ENCODE measurements at places on chromosomes 5 and 9. TPM values are rescaled to one million over a fixed set of nuclear protein-coding genes. Genes with fewer than 3 reads are reported as not detected.

DNA sequence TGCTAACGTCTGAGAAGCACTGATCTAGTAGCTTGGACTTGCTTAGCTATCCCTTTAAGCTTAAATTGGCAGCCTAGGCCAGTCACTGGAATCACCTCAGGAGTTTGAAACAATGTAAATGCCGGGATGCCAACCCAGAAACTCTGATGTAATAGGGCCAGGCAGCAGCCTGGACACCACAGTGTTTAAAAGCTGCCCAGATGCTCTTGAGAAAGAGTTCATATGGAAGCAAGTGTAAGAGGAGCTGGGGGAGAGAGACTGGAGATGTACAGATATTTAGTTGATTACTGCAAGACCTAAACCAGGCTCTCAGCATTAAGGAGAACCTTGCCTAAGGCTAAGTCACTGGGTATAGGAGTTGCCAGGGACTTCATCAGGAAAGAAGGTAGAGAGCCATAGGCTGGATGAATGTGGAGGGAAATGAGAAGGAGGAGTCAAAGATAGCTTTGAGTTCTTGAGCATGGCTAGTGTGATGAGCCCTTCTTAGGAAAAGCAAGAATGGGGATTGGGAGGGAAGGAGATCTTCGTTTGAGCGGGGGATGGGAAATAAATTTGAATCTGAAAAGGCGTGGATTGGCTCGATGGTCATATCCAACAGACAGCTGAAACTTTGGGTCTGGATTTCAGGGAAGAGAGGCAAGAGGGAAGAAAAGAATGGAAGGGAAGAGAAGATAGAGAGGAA lies 392.9 kb upstream of the WWC1 start:
- DNase-seq = no peak
- H3K27me3 ChIP-seq = no peaks in the 10 kb centered on the region
- H3K4me3 ChIP-seq = no peak overlapping the region

- H3K27ac ChIP-seq = no peak overlapping the region
- no peak for DNase-seq
- H3K4me1 ChIP-seq = no peaks in the 10 kb centered on the region
- H3K4me3 ChIP-seq = no peak overlapping the region
These were observed 8.6 kb downstream of the ADAM19 start for GRCh38 chr5:157566902-157567489.

GRCh38 chr5:88552426-88552825 lies 283.8 kb upstream of the TMEM161B start:
- H3K27ac ChIP-seq = no peak overlapping the region
- H3K27me3 ChIP-seq = peaks cover 3% of the 10 kb centered on the region
- no peaks in the 10 kb centered on the region for H3K4me1 ChIP-seq
- DNase-seq = no peak
- no peaks in the 10 kb centered on the region for H3K36me3 ChIP-seq

DNA sequence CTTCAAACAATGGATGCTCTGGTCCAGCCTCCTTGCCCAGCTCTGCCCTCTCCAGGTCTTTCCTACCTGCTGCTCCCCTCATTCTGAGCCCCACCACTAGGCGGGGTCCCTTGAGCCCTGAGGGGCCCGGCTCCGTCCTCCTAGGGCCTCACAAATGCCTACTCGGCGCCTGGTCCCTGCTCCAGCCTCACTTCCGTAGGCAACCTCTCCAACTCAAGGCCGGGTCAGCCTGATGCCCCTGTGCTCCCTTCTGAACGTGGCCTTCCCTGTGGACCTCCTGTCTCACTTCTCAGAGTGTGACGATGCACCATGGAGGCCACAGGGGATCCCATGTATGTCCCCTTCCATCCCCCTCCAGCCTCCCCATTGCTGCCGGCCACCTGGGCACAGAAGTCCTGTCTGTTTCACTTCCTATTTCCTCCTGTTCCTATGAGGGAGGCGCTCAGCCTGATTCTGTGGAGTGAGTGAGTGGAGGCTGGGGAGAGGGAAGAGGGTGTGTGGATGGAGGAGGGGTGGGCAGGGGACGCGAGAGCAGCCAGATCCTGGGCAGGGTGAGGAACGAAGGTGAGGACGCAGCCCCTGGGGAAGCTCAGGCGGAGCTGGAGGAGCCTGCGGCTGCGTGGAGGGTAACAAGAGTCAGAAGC lies 127.2 kb upstream of the FAM120A start:
- H3K36me3 ChIP-seq = peaks cover 5% of the 10 kb centered on the region
- peak; percentile 52 for DNase-seq
- H3K4me3 ChIP-seq = no peak overlapping the region
- H3K27me3 ChIP-seq = no peaks in the 10 kb centered on the region

DNA sequence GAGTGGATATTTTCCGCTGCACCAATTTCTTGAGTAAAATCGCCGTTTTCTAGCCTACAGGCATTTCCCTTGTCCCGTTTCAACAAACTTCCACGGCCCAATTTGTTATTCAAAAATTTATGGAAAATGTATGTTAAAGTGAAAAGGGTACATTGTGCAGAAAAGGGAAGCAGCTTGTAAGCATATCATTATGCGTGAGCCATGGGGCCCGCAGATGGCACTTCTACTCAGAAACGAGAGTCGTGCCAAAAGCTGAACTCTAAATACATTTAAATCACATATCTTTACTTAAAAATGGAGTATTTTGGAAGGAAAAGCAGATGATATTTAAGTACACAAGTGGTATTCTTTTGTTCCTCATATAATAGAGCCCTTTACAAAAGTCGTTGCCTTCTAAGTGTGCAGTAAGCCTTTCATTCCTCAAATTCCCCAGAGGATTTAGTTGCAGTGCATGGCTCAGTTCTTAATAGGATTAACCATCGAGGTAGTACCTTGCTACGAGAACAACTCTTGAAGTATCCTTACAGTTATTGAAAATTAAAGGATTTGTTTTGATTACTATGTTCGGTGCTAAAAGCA lies 1227.2 kb upstream of the WWC1 start:
- H3K36me3 ChIP-seq = no peaks in the 10 kb centered on the region
- H3K27ac ChIP-seq = no peak overlapping the region
- H3K27me3 ChIP-seq = no peaks in the 10 kb centered on the region
- H3K4me1 ChIP-seq = no peaks in the 10 kb centered on the region

GRCh38 chr9:22244139-22245011 lies 202.2 kb upstream of the DMRTA1 start:
- no peak for DNase-seq
- no peaks in the 10 kb centered on the region for H3K4me1 ChIP-seq
- no peaks in the 10 kb centered on the region for H3K27me3 ChIP-seq
- H3K27ac ChIP-seq = no peak overlapping the region
- no peaks in the 10 kb centered on the region for H3K36me3 ChIP-seq

- no peak for DNase-seq
- H3K4me1 ChIP-seq = no peaks in the 10 kb centered on the region
- no peaks in the 10 kb centered on the region for H3K27me3 ChIP-seq
- H3K36me3 ChIP-seq = peaks cover 18% of the 10 kb centered on the region
These were observed 91.1 kb upstream of the CER1 start for GRCh38 chr9:14813336-14814248.

- no peak overlapping the region for H3K4me3 ChIP-seq
- H3K4me1 ChIP-seq = no peaks in the 10 kb centered on the region
- no peak overlapping the region for H3K27ac ChIP-seq
- H3K27me3 ChIP-seq = no peaks in the 10 kb centered on the region
- no peaks in the 10 kb centered on the region for H3K36me3 ChIP-seq
These were observed 20.9 kb downstream of the GIN1 start for GRCh38 chr5:103098993-103099392.

GRCh38 chr5:80711938-80712337 lies 57.2 kb upstream of the DHFR start:
- no peaks in the 10 kb centered on the region for H3K4me1 ChIP-seq
- H3K36me3 ChIP-seq = no peaks in the 10 kb centered on the region
- no peak overlapping the region for H3K4me3 ChIP-seq
- H3K27ac ChIP-seq = no peak overlapping the region

GRCh38 chr5:112917453-112917995 lies 4.5 kb downstream of the REEP5 start:
- no peaks in the 10 kb centered on the region for H3K36me3 ChIP-seq
- H3K4me1 ChIP-seq = peaks cover 27% of the 10 kb centered on the region
- DNase-seq = no peak
- no peaks in the 10 kb centered on the region for H3K27me3 ChIP-seq
- H3K4me3 ChIP-seq = peak overlapping the region; percentile 2
- H3K27ac ChIP-seq = no peak overlapping the region

DNA sequence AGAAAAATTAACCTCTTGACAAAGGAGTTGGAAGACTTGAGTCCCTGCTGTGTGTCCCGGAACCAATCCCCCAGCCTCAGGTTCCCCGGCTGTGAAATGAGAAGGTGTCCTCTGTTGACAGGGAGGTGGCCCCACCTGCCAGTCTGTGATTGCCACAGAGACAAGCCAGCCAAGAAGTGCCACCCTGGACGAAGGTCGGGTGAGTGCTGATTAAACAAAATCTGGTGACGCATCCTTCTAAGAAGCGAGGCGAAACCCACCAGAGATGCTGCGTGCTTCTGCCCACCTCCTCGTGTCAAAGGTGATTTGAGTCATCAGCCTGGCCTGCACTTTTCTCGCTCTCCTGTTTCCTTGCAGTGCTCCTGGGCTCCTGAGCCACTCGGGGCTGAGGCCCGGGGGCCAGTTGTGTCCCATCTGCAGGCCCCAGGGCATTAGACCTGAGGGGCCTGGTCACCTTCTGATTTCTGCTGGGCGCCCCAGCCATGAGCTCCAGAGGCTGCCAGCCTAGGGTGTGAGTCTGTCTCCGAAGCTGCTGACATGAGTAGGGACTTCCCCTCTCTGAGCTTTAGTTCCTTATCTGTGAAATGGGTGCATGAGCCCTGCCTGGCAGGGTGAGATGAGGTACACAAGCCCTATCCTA lies 28.7 kb downstream of the NEK6 start:
- DNase-seq = no peak
- no peaks in the 10 kb centered on the region for H3K27me3 ChIP-seq
- H3K27ac ChIP-seq = no peak overlapping the region
- no peaks in the 10 kb centered on the region for H3K36me3 ChIP-seq
- peaks cover 10% of the 10 kb centered on the region for H3K4me1 ChIP-seq

- no peaks in the 10 kb centered on the region for H3K4me1 ChIP-seq
- H3K4me3 ChIP-seq = no peak overlapping the region
- no peak overlapping the region for H3K27ac ChIP-seq
- H3K36me3 ChIP-seq = no peaks in the 10 kb centered on the region
These were observed 50.9 kb upstream of the C5orf58 start for GRCh38 chr5:170181902-170182301.

DNA sequence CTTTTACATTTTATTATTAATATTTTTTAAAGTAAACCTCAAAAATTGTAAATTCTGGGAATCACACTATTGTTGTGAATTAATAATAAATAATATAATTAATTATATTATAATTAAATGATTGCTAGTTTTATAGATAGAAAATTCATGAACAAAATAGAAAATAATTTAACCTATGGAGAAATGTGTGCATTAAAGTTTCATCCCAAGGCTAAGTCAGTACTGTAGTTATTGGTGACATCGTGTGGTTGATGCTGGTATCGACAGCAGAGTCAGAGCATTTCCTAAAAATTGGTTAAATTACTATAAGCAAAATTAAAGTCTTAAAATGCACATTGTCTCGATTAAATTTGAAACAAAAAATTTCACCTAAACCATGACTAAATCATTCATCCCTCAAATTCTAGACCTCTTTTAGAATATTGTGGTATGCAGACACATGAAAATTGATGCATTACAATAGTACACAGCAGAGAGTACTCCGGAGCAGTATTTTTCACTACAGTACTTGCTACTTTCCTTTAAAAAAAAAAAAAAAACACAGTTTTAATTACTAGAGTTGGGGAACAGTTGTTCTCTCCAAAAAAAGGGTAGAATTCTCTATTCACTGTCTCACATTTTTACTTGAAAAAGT lies 73.9 kb downstream of the RORB start:
- H3K27ac ChIP-seq = no peak overlapping the region
- no peak for DNase-seq
- H3K27me3 ChIP-seq = no peaks in the 10 kb centered on the region
- no peaks in the 10 kb centered on the region for H3K36me3 ChIP-seq
- no peaks in the 10 kb centered on the region for H3K4me1 ChIP-seq
- H3K4me3 ChIP-seq = no peak overlapping the region

GRCh38 chr5:67243349-67243748 lies 46.8 kb upstream of the CD180 start:
- no peak overlapping the region for H3K4me3 ChIP-seq
- H3K4me1 ChIP-seq = no peaks in the 10 kb centered on the region
- H3K27me3 ChIP-seq = no peaks in the 10 kb centered on the region
- no peak for DNase-seq
- no peaks in the 10 kb centered on the region for H3K36me3 ChIP-seq
- H3K27ac ChIP-seq = no peak overlapping the region

DNA sequence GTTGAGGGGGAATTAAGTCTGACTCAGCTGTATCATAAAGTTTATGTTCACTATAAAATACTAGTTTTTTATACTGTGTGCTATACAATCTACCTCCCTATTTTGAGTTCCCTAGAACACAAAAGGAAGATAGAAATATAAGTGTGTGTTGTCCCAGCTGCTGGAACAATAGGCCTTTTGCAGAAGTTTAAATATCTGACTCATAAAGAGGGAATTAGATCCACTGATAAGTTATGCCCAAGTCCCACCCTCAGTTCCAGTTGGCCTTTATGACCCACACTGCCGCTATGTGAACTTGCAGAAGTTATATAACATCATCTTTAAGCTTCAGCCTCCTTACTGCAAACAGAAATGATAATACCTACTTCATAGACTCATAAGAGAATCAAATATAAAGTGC lies 88.5 kb upstream of the DAB2 start:
- no peaks in the 10 kb centered on the region for H3K4me1 ChIP-seq
- no peak overlapping the region for H3K27ac ChIP-seq
- no peak overlapping the region for H3K4me3 ChIP-seq
- no peaks in the 10 kb centered on the region for H3K27me3 ChIP-seq

- H3K4me3 ChIP-seq = no peak overlapping the region
- H3K4me1 ChIP-seq = no peaks in the 10 kb centered on the region
- no peaks in the 10 kb centered on the region for H3K36me3 ChIP-seq
- H3K27me3 ChIP-seq = no peaks in the 10 kb centered on the region
- no peak overlapping the region for H3K27ac ChIP-seq
These were observed 995.8 kb upstream of the ACO1 start for GRCh38 chr9:31388660-31389059.

The LEAP2 gene
- polyA plus RNA-seq = 3.9 TPM

The CAVIN4 gene
- 0.08 TPM for polyA plus RNA-seq

The NKD2 gene
- polyA plus RNA-seq = 13.1 TPM

The FAM221B gene
- polyA plus RNA-seq = 0.11 TPM

The PHYHD1 gene
- polyA plus RNA-seq = 71.3 TPM

The PCDHB1 gene
- polyA plus RNA-seq = 0.08 TPM

The SCGB3A1 gene
- polyA plus RNA-seq = 15.5 TPM

All from pancreas (tissue), 10 donors.